ENCODE measurements at places on chromosomes 1 and 21. TPM values are rescaled to one million over a fixed set of nuclear protein-coding genes. Genes with fewer than 3 reads are reported as not detected.

Gene PDZK1IP1
- 0.52 TPM for polyA plus RNA-seq

Gene ARMH1
- 0.48 TPM for polyA plus RNA-seq

GRCh38 chr1:35211120-35211414 is 18.1 kb upstream of the SFPQ start:
- DNase-seq, result no peak

GRCh38 chr1:147812799-147813198 is 52.4 kb upstream of the GJA5 start:
- DNase-seq, result no peak

DNA sequence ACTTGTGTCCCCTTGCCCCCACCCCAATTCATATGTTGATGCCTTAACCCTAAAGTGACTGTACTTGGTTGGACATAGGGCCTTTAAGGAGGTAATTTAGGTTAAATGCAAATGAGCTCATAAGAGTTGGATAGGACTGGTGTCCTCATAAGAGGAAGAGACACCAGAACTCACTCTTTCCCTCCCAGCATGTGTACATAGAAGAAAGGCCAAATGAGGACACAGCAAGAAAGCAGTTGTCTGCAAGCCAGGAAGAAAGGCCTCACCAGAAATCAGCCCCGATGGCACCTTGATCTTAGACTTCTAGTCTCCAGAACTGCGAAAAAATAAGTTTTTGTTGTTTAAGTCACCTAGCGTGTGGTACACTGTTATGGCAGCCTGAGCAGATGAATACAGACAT is 45.5 kb downstream of the RAB3GAP2 start:
- DNase-seq, result no peak

GRCh38 chr1:185474440-185475149 is 157.6 kb upstream of the IVNS1ABP start:
- no peak for DNase-seq

- DNase-seq, result no peak
These were observed 24.1 kb downstream of the SUSD4 start for GRCh38 chr1:223339861-223340260.

DNA sequence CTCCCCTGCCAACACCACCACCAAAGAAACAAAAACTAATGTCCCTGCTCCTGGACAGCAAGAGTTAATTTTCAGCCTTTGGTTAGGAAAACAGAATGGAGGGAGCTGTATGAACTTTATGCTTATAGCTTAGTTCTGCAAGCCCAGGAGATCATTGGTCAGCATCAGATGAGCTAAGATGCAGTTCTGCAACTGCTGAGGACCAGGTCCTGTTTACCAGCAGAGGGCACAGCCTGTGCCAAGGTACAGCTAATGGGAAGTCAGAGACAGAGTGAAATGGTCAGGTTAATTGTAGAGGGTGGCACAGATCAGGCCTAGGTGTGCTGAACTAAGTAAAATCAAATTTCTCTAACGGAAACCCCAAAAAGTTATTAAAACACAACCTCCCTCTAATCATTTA is 161.3 kb downstream of the ROR1 start:
- DNase-seq, result no peak

DNA sequence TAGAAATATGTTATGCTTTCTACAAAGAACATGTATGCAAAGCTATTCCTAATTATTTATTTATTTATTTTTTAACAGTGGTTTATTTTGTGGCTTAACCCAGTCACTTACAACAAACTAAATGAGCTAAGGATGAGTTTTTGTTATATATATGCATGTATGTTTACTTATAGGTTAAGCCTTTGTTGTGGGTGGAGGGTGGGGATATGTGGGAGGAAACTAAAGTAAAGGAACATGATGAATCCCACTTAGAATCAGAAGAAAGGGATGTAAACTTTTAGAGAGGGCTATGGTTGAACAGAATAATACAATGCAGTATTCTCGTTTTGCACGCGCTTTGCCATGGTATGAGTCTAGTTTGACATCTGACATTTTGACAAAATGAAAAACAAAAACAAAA is 321.0 kb upstream of the RUNX1 start:
- DNase-seq, result no peak

DNA sequence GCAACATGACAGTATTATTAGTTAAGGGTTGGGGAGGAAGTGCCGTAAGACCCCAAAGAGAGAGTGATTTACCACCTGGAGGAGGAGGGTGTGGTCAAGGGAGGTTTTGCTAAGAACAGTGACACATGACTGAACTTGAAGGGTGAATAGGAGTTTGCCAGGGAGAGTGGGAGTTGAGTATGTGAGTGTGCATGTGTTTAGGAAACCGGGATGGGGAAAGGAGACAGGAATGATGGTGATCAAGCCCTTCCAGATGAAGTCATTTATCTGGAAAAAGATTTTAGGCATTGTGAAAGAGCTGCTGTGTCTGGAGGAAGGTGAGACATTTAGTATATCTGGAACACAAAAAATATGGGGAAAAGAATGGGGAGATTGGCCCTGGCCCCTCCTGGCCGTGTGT is 28.1 kb upstream of the IL10 start:
- DNase-seq, result no peak

DNA sequence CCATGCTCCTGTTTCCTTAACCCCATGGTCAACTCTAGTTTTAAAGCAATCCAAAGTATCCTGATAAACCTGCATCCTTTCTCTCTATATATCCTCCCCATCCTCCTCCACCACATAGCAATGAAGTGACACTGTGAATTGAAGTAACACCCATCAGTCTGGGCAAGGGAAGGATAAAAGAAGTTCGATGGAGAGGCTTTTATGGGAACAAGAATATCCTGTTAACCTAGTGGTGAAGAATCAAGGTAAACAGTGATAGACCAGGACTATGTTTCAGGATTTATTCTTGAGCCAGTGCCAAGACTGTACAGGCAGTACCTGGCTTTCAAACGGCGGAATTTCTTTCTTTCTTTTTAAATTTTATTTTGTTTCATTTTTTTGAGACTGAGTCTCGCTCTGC is 17.6 kb downstream of the RABIF start:
- DNase-seq, result no peak

- DNase-seq, result no peak
These were observed 62.0 kb downstream of the NVL start for GRCh38 chr1:224267925-224268324.

GRCh38 chr1:182080955-182081582 is 19.6 kb upstream of the ZNF648 start:
- peak; percentile 28 for DNase-seq

DNA sequence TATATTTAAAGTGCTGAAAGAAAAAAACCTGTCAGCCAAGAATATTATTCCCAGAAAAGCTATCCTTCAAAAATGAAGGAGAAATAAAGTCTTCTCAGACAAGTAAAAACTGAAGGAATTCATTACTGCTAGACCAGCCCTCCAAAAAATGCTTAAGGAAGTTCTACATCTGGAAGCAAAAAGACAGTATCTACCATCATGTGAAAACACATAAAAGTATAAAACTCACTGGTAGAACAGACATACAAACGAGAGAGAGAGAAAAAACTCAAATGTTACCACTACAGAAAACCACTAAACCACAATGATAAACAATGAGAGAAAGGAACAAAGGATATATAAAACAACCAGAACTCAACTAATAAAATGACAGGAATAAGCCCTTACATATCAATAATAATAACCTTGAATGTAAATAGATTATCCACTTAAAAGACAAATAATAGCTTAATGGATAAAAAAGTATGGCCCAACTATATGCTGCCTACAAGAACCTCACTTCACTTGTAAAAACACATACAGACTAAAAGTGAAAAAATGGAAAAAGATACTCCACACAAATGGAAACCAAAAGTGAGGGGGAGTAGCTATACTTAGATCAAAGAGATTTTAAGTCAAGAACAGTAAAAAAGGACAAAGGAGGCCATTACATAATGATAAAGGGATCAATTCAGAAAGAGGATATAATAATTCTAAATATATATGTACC is 22.0 kb downstream of the NSL1 start:
- DNase-seq, result no peak

DNA sequence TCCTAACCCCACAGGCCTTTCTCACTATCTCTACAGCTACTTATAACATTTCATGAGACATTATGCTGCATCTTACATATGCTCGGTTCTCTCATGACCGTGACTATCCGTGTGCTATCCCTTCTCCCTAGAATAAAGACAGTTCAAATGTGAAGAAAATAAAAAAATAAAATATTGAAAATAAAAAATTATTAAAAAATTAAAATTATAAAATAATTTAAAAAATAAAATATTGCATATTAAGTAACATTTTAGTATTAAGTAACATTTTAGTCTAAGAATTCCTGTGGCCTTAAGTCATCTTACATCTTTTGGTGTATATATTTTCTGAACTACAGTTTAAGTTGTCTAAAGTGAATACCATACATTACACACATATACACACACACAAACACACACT is 415.5 kb downstream of the DPYD start:
- DNase-seq, result no peak

DNA sequence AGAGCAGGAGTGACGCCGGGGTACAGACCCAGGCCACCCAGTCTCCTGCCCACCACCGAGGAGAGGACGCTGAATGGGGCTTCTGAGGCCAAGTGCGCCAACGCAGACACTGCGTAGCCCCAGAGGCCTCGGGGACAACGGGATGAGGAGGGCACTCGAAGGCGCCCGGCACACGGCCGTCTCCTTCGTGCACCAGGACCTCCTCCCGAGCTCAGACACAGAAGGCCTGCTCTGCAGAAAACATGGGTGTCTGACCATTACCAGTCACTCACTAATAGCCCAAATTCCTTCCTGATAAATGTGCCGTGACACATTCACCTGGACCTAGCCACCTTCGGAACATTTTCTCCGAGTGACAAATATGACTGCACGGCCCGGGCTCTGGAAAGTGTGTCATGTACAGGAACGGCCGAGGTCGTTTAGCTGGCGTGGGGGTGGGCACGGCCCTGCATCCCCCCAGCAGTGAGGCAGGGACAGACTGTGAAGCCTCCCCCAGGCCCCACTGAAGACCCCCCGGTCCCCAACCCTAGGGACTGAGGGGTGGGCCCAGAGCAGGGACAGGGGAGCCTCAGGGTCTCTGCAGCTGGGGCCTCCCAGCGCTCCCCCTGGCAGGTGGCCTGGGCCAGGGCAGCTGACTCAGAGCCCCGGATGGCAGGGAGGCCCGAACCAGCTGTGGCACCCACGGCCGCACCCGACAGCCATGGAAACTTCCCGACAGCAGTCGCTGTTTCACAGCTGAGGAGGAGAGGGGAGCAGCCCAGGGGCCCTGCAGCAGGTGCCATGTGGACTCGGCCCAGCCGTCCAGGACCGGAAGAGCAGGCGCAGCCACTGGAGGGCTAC is 16.7 kb upstream of the COL6A2 start:
- no peak for DNase-seq

Gene SPRR2E
- polyA plus RNA-seq, result not detected

Gene KRTAP19-1
- polyA plus RNA-seq, result not detected

- DNase-seq, result no peak
These were observed 115.1 kb downstream of the SETD4 start for GRCh38 chr21:35945089-35945671.

Gene FASLG
- not detected for polyA plus RNA-seq

DNA sequence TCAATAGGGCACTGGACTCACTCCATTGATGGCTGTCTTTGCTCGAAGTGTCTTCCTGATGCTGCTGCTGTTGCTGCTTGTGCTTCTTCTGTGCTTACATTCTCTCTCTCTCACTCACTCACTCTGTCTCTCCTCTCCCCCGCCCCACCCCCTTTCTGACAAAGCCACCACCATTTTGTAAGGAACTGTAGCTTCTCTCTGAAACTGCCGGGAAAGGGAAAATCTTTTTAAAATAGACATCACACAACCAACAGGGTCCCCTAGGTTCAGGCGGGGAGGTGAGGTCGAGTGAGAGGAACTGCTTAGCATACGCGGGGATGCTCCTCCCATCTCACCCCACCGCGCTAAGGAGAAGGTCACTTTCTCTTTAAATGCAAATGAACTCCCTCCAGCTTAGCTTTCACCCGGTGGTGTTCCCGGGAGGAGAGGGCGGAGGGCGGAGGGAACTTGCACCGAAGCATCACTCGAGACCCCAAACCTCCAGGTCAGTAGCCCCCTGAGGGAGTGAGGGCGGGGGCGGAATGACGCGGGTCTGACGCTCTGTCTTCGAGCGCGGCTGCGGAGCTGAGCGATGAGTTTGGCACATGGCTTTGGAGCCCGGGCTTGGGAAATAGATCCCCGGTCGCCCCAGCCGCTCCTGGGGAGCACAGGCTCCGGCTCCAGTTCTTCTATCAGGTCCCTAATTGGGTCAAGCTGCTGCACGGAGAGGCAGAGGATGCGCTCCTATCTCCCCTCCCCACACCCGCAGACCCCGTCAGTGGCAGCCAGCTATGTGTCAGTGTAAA is at the start of gene CCDC28B:
CCDC28B (plus strand) TSS at position 370 of the 785 bp plus-strand sequence. CDS start 1,341 bp downstream, outside the sequence.
- DNase-seq, result peak; percentile 66

Gene MINDY1
- polyA plus RNA-seq, result 16.1 TPM

DNA sequence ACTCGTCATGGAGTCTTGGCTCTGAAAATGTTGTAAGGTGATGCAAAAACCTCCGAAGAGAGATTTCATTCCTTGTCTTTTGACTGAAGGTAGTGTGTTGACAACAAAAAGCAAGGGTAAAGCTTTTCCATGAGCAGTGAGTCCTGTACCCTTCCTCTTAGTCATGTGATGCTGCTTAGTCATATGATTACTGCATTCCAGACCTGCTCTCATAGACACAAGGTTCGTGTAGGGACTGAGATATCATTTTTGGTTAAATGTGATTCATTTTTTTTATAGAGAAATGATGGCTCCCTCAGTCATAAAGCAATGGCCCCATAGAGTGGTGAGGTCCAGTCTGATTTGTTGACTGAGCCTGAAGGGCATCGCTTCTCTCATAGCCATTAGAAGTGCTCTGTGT is 9.2 kb downstream of the KCNJ6 start:
- no peak for DNase-seq

Gene MYBPH
- not detected for polyA plus RNA-seq

GRCh38 chr1:45266151-45266801 is 59.9 kb upstream of the ZSWIM5 start:
- DNase-seq, result peak; percentile 97

Gene E2F2
- 1.1 TPM for polyA plus RNA-seq

- DNase-seq, result no peak
These were observed 351.6 kb downstream of the RYR2 start for GRCh38 chr1:237393632-237394031.
